ENCODE measurements at places on chromosomes 13 and 19.

- no peak for DNase-seq
Observed at GRCh38 chr13:24670961-24671381, 9.2 kb upstream of the ATP12A start.

DNA sequence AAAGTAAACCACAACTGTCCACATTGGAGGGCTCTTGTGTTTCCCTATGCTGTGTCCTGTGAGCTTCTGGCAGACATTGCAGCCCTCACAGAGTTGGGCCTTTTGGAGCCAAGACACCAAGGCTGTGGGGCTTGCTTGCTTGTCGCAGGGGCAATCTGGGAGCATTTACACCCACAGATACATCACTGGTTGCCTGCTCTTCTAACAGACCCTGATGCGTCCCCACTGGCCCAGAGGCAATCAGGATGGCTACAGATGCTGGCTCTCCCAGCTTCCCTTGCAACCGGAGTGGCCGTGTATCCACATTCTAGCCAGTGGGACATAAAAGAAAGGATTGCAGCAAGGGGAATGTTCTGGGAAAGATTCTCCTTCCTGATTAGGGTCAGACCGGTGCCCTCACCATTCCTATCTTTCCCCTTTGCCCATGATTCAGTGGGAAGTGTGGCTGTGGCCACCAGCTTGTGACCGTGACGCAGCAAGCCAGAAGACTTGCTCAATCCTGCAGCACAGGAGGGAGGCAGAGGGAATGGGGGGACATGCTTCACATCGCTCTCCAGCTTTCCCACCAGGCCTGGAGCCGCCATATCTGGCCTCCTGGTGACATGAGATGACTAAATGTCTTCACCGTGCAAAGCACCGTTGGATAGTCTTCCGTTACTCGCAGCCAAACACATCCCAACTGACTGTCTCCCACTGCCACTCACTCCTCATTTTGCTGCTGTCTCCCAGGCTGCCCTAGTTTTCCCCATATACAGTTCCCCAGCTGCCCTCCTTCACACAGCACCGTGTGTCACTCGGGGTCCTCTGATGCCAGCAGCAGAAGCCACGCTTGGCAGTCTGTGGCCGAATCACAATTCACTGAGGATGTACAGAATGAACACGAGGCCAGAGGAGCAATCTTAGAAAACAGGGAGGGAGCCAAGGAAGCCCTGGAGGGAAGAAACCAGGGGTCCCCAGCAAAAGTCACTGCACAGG is 151.0 kb downstream of the DPF1 start:
- no peak for DNase-seq

DNA sequence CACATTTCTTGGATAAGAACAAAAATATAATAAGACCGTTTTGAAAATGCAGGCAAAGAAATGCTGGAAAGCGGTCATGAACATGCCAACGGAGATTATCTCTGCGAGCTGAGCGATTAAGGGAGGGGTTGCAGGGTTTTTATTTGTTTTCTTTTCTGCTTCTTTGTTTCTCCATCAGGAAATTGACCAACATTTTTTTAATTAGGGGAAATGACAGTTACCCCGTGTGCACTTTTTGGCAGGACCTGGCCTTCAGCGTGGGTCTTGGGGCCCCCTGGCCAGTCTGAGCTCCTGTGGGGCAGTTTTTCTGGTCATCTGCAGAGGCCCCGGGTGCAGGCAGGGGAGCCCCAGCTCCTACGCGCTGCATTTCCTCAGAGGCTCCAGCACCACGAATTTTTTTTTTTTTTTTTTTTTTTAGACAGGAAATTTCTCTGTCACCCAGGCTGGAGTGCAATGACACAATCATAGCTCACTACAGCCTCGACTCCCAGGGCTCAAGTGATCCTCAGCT is 31.3 kb upstream of the HOMER3 start:
- DNase-seq, result peak; percentile 39

DNA sequence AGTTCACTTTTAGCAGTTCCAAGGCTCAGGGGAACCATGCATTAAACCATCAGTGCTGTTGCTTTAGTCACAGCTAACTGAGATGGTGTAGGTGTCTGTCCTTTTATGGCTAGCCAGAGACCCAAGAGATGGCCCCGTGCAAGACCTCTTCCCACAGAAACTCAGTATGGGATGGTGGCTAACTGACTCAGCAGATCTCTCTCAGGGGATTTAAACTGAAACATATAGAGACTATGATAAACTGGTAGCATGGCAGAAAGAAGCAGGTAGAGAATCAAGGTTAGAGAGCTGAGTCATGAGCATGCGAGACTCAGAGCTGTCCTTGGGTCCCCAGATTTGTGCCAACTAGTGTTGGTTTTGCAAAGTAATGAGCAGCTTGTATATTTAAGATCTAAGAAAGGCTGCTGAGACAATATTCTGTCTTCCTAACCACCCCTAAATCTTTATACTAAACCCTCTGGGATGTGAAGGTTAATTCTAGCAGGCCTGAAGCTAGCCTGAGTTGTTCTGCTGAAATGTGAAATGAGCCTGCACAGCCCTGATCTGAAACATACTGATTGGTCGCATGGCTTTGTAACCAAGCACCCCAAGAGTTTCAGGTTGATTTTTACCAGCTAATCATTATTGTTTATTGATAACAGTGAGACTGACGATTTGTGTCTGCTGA is 6.5 kb upstream of the SCEL start:
- DNase-seq, result no peak

- DNase-seq, result no peak
Observed at GRCh38 chr13:19955873-19956559, 2.5 kb upstream of the ZMYM2 start.

DNA sequence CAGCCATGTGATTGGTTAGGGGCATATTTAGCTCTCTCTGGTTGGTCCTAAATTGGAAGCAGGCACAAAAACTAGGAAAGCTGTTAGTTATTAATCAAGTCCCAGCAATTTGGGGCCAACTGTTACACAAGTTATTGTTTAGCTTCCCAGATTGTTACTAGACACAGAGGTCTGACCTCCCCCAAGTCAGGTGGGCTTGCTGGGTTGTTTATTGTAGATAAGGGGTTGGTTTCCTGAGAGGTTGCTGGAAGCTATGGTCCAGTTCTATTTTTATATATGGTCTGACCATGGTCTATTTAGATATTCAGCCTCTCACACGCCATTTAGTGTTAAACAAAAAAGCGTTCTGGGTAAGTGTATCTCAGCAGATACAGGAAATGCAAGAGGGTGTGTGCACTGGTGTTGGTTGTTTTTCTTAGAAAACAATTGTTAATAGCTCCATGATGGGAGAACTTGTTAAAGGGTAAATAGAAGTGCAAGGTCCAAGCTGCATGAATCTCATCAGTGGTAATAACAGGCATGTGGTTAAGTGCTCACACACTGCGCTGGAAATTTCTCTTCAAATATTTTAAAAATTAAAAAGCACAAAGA is 150.0 kb downstream of the RAP2A start:
- DNase-seq, result no peak

- no peak for DNase-seq
Observed at GRCh38 chr19:12034620-12035019, 859 bp downstream of the ZNF433 start.

DNA sequence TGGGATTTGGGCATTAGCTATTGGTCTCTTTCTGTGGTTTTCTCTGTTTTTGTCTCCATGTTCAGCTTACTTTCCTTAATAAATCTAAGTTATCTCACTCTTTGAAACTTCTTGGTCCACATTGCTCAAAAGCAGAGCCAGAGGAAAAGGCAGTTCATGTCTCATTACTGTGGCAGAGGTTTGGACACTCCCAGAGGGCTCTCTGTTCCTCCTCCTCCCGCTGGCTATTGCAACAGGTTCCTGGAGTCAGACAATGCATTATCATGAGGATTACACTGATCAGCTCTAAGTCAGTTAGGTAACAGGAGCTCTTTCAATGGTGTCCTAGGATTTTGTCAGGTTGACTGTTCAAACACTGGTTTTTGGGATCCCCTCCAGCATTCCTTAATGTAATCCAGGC is 298.8 kb downstream of the NDFIP2 start:
- no peak for DNase-seq

DNA sequence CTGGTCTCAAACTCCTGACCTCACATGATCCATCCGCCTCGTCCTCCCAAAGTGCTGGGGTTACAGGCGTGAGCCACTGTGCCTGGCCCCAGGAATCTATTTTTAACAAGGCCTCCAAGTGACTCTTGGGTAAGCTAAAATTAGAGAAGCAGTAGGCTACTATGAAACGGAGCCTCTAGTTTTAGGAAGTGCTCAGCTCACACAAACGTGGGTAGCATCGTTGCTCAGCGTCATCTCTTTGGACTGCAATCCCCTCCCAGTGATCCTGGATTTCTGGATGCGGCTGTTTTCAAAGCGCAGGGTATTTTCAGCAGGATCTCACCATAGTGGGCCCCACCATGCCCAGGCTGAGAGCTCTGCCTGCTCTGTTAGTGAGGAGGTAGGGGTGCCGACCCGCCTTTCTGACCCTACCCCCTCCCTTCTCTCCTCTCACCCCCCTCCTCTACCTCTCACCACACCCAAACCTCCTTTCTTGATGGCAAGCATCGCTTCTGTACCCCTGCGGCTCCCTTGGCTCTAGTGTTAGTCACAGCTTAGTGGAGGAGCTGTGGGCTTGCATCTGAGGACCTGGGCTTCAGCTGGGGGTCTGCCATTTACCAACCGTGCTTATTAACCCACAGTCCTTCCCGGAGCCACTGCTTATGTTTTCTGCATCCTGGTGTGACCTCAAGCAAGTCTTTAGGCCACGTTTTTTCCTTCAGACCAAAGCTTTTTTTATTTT is 34.2 kb downstream of the GJA3 start:
- no peak for DNase-seq

DNA sequence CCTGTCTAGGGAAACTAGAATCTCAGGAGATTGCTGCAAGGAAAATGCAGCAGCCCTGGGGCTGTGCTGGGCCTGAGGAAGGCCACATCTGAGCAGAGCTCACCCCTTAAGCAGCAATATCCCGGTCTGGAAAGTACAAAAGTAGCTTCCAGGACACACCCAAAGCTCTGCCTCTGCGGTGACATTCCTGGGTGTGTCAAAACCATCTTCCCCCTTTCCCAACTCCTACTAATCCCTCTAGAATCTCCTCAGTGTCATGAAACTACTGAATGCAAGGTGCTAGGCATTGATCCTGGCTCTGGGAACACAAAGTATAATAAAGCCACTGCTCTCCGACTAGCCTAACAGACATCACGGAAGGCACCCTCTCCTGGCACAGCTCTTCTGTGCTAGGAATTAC is 5.0 kb downstream of the PBX4 start:
- DNase-seq, result no peak

GRCh38 chr13:20441056-20441455 is 84.6 kb downstream of the CRYL1 start:
- no peak for DNase-seq

DNA sequence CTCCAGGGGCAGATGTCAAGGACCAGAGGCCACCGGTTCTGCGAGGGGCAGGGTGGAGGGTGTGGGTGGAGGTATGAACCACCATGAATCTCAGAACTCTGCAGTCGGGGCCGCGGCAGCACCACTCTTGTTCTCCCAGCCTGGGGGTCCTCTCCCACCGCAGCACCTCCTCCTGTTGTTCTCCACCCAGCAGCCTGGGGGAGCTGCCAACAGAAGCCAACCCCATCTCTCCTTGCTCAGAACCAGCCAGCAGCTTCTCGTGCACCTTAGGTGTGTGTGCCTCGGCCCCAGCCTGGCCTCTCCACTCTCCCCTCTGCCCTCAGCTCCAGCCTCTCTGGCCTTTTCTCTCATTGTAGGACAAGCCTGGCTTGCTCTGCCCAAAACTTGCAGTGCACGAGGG is 31.9 kb upstream of the CCNE1 start:
- no peak for DNase-seq

GRCh38 chr13:29760544-29760943 is 89.9 kb downstream of the UBL3 start:
- DNase-seq, result no peak

DNA sequence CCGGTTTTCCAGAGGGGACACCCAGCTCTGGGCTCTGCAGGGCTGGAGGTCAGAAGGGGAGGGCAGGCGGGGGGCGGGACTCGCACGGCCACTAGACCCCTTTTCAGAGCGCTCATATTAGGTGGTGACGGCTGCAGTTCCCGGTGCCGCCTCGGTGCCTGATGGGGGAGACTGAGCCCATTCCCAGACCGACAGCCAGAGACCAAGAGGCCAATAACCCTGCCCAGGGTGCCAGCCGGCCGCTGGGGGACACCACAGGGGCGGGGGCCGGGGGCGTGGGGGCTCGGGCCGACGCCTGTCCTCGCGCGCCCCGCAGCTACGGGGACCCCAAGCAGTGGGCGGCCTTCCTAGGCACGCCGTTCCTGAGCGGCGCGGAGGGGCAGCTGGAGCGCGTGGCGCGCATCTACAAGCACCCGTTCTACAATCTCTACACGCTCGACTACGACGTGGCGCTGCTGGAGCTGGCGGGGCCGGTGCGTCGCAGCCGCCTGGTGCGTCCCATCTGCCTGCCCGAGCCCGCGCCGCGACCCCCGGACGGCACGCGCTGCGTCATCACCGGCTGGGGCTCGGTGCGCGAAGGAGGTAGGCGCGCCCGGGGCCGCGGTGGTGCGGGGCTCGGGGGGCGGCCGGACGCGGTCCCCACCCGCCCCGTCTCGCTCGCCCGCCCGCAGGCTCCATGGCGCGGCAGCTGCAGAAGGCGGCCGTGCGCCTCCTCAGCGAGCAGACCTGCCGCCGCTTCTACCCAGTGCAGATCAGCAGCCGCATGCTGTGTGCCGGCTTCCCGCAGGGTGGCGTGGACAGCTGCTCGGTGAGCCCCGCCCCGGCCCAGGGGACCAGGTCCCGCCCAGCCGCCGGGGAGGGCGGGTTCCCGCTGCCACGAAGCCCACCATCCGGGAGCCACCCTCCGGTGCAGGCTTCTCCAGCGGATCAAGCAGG is 2.4 kb downstream of the TIMM13 start:
- peak; percentile 34 for DNase-seq

- DNase-seq, result no peak
Observed at GRCh38 chr13:27551562-27551961, 68.8 kb downstream of the LNX2 start.

- DNase-seq, result peak; percentile 18
Observed at GRCh38 chr19:43594710-43595604, 977 bp downstream of the IRGQ start.

GRCh38 chr19:52658595-52658994 is 20.4 kb upstream of the ZNF83 start:
- DNase-seq, result no peak

DNA sequence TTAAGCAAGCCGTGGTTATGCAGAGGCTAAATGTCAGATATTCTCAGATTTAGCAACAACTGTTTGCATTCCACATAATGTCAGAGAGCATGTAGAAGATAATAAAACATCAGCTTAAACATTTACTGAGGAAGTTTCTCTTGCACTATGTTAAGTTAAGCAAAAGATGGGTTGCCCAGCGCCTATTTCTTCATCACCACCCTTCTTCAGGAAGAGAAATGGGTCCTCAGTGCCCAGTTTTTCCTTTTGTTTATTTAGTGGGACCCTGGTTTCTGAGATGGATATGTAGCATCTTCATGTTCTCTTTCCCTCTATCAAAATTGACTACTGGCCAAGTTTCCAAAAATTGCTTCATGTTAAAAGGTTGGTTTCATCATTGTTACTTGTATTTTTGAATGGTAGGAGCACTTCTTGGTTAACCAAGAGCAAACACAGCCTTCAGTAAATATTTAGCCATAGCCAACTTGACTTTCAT is 356.8 kb downstream of the RFC3 start:
- no peak for DNase-seq

Data from AG09319 (cell line).